Epithelial cell of proximal tubule (primary cell): ENCODE measurements at places on chromosomes 12 and 14.

DNA sequence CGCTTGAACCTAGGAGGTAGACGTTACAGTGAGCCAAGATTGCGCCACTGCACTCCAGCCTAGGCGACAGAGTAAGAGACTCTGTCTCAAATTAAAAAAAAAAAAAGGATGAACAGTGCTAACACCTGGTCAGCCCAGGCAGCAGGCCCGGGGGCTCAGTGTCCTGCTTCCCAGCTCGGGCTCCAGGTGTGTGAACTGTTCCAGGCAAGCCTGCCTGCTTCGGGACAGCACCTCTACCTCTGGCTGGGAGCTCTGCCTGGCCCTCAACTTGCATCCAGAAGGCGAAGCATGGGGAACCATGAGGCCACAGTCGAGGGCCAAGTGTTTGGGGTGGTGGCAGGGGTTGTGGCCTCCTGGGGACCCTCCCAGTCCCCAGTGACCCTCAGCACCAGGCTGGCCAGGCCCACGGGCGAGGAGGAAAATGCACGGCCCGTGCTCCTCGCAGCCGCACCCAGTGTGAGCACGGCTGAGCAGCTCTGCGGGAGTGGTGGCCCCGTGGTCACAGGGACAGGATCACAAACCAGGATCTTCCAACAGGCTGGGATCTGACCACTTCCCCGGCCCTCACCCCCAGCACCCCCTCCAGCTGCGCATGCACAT lies 15.5 kb downstream of the CDCA4 start:
- no peak for DNase-seq

DNA sequence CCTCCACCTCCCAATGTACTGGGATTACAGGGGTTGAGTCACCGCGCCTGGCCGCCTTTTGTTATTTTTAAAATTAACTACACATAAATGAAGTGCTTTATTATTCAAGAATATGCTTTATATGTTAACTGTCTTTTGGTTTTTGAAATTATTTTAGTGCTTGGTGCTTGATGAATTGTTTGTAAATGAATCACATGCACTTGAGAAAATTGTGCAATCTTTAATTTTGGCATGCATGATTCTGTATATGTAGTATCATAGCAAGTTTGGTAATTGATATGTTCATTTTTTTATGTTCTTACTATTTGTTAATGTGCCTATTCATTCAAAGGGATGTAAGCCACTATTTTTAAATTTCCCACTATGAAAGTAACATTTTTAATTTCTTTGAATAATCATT lies 440.9 kb downstream of the NAV3 start:
- no peak for DNase-seq

DNA sequence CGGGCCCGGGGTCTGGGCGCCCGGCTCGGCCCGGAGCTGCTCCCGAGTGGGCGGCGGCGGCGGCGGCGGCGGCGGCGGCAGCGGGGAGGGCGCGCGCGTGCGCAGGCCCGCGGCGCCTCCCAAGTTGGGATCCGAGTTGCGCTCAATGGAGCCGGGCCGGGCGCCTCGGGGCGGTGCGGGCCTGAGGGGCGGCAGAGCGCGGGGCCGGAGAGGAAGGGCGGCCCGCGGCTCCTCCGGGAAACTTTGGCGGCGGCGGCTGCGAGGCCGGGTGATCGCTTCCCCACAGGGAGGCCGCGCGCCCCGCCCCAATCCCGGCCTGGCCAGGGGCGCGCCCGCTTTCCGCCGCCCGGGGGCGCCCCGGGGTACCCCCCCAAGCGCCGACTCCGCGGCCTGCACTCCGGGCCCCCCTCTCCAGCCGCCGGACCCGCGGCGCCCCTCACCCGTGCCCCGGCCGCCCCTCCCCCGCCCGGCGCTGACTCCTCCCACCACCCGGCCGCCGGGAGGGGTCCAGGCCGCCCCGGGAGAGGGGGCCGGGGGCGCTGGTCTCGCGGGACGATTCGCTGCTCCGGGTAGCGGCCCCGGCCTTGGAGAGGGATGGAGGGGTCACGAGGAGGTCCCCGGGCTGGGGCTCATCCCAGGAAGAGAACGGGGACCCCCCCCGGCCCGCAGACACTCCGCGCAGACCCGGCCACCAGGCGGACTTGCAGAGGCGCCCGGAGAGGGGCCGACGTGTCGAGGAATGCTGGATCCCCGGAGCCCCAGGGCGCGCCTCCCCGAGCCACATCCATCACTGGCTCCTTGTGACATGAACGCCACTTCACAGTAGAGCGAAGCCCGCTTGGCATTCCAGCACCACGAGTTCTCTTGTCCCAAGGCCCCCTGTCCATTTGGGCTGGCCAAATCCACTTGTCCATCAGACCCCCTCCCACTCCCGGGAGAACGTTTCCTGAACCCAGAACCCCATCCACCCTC lies at the start of gene RILPL1:
TSS of gene RILPL1 (minus strand) at position 48 of the 972 bp plus-strand sequence. CDS start 237 bp downstream, outside the sequence.
- no peak for DNase-seq

- no peak for DNase-seq
These were observed 166.2 kb downstream of the CHST11 start for GRCh38 chr12:104622928-104623327.

GRCh38 chr14:52918486-52918885 lies 32.4 kb downstream of the FERMT2 start:
- no peak for DNase-seq

GRCh38 chr14:74516451-74517160 lies 23.0 kb downstream of the ISCA2 start:
- DNase-seq: no peak

- no peak for DNase-seq
These were observed 202.7 kb upstream of the PRICKLE1 start for GRCh38 chr12:42792265-42792664.

DNA sequence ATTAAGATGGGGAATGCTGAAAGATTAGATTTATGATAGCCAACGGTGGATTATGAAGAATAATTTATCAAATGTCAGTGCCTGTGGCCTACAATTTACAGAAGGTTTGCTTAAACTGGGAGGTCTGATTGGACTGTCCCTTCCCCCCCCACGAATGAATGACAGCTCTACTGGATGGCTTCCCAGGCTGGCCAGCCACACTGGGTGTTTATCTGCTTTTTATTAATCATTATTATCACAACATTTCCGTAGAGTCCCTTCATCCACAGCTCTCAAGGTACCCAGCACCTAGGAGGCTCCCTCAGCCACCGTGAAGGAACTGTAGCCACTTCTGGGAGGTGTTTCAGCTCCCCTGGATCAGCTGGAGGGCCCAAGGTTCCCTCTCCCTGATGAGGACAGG lies 78.9 kb downstream of the ADCK1 start:
- no peak for DNase-seq

GRCh38 chr14:53526200-53526599 lies 373.1 kb upstream of the DDHD1 start:
- no peak for DNase-seq

- no peak for DNase-seq
These were observed 627 bp downstream of the TESC start for GRCh38 chr12:117098361-117099217.

GRCh38 chr12:43282106-43282505 lies 269.9 kb downstream of the ADAMTS20 start:
- DNase-seq: no peak

DNA sequence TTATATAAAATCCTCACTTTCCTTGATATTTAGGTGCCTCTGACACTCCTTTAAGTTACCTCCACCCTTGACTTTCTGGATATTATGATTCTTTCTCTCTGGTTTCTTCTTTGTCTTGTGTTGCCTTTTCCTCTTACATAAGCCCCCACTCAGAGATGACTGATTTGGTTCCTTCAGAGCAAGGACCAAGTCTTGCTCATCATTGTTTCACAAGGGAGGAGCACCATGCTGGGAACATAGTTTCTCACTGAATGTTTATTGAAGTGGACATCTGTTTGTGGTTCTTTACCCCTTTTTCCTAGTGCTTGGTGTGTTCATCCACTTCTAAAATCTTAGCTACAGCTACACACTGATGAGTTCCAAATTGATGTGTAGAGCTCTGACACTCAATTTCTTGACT lies 161.3 kb upstream of the PTPRQ start:
- no peak for DNase-seq

GRCh38 chr12:89712706-89713105 lies 4.1 kb upstream of the ATP2B1 start:
- DNase-seq: no peak

DNA sequence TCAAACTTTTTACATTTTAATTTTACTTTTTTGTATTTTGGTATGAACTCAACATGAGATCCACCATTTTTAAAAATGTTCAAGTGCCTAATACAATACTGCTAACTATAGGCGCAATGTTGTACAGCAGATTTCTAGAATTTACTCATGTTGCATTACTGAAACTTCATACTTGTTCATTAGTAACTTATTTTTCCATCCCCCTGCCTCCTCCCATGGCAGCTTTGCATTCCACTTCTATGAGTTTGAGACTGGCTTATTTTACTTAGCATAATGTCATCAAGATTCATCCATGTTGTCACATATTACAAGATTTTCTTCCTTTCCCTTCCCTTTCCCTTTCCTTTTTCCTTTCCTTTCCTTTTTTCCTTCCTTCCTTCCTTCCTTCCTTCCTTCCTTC lies 825.9 kb downstream of the SLC16A7 start:
- no peak for DNase-seq

- DNase-seq: no peak
These were observed 20.6 kb downstream of the KMT5A start for GRCh38 chr12:123404581-123404980.

DNA sequence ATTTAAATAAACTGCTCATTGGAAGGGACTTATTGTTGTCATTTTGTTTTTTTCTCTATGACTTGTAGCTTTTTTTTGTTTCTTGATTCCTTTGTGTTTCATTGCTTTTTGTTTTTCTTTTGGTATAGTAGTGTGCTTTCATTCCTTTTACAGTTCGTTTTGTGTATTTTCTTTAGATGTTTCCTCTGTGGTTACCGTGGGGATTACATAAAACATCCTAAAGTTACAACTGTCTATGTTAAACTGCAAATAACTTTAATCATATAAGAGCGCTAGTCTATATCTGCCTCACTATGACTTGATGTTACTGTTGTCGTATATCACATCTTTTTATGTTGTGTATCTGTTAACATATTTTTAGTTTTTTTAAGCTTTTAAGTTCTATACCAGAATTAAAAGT lies 86.9 kb downstream of the ATF7IP start:
- no peak for DNase-seq

- no peak for DNase-seq
These were observed 69.9 kb downstream of the FOXN4 start for GRCh38 chr12:109239179-109239578.

DNA sequence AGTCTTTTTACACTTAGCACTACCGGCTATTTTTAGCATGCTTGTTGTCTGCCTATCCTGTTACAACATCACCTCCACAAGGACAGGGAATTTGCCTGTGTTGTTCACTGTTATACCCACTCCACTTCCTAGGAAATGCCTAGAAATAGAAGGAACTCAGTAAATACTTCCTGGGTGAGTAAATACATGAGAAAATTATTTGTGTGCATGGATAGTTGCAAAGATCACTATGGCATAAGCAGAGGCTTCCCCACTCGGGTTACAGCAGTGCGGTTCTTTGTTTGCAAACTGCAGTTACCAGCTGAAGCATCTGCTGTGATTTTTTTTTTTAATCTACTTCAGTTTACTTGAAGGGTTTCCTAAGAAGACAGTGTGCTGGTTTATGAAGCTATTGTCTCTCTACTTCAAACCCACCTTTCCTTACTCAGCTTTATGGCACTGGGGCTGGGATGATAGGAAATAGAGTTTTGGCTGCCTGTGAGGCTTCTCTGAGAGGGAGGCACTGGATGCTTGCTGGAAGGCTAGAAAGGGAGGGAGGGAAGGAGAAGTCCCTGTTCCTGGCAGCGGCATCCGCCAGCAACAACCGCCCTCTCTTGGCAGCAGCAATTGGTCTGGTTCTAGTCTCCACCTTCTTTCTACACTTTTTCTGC lies 29.0 kb downstream of the PDE6H start:
- no peak for DNase-seq

GRCh38 chr12:4449851-4450221 lies 4.2 kb upstream of the FGF6 start:
- no peak for DNase-seq

DNA sequence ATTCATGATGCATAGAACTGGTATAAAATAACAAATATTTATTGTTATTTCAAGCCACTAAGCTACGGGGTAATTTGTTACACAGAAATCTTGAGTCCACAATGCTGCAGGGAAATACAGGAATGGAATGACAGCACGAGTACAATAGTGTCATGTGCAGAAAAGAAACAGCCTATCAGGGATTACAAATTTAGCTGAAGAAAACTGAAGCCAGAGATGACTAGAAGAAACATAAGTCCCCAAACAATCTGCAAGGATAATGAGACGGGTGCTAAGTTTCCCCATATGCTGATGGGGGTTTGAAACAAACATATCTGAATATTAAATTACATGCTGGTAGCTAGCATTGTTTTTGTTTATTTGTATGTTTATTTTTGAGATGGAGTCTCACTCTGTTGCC lies 8.9 kb downstream of the ARMH4 start:
- no peak for DNase-seq

GRCh38 chr12:118558941-118559340 lies 182.6 kb downstream of the SUDS3 start:
- DNase-seq: no peak

GRCh38 chr12:85278598-85279448 lies 1.2 kb upstream of the ALX1 start:
- DNase-seq: no peak

DNA sequence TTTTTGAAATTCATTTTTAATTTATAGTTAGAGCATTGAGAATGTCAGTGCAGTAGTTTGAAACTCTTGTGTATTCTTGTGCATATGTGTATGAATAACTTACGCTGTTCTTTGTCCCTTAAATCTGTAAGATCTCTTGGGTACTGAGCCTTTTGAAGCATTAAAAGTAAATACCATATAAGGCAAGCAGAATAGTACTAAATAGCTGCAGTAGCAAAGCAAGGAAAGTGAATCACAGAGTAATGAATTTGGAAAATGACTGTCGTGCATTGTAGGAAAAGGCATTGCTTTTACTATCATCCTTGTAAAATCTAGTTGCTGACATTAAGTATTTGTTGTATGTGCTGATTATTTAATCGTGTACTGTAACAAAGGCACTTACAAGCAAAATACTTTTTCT lies 12.1 kb downstream of the CNOT2 start:
- DNase-seq: no peak
